Cortex of kidney (tissue), 1 donor: ENCODE measurements at places on chromosomes 5 and 9.

DNA sequence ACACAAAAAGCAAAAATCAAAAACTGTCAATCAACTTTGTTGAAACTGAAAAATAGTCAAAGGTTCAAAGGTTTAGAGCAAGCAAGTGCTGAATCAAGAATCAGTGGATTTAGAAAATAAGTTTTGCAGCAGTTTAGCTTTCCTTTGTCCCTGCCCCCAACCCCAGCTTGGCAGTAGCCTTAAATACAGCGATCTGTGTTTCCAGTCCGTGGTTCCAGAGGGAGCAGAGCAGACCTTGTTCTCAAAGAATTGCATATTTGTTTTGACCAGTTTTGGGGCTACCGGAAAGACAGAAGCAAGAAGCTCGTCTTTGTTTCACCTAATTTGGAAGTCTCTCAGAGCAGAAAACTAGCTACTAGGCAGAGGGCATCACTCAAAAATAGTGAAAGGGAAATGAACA lies 57.2 kb upstream of the PRDM9 start:
- no peak for DNase-seq

DNA sequence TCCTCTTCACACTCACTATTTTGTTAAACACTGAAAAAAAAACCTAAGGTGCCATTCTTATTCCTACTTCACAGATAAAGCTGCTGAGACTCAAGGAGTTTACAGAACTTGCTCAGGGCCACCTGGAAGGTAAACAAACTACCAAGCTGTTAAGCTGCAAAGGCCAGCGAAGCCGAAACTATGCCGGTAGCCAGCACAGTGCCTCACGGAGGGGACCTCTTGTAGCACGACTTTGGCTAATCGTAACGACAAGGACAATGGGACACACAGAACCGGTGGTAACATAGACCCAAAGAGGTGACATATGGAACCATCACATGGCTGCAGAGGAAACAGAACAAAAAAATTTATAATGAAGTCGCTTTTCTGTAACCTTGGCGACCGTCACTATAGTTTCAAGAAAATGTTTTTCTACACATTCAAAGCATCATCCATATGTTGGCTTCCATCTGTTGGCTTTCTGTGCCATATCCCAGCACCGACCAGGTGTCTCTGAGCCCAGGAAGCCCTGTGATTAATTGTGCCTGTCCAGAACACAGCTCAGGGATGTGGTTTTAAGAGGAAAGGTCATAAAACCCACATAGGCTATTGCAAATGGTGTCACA lies 60.3 kb downstream of the S1PR3 start:
- DNase-seq, result no peak

DNA sequence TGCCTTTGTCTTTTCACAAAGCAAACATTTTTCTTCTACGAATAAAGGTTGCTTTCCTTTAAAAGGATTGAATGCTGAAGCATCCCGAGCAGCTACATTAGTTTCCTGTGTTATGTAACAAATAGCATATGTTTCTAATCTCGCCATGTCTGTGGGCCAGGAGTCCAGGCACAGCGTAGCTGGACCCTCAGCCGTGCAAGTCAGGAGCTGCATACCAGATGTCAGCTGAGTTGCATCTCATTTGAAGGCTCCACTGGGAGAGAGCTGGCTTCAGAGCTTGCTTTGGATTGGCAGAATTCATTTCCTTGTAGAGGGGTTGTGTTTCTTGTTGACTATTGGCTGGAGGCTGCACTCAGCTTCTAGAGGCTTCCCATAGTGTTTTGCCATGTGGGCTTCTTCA lies 16.0 kb upstream of the GOLPH3 start:
- no peak for DNase-seq

GRCh38 chr9:134206311-134207300 lies 42.2 kb upstream of the RNU6ATAC start:
- DNase-seq, result no peak

DNA sequence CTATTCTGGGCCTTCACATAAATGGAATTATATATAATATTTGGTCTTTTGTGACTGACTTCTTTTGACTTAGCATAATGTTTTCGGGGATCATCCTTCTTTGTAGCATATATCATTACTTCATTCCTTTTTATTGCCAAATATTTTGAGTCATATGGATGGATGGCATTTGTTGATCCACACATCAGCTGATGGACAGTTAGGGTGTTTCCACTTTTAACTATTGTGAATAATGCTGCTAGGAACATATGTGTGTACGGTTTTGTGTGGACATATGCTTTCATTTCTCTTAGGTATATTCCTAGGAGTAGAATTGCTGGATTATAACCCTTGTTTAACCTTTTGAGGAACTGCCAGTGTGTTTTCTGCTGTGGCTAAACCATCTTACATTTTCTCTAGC lies 249.6 kb downstream of the FANCC start:
- DNase-seq, result no peak

DNA sequence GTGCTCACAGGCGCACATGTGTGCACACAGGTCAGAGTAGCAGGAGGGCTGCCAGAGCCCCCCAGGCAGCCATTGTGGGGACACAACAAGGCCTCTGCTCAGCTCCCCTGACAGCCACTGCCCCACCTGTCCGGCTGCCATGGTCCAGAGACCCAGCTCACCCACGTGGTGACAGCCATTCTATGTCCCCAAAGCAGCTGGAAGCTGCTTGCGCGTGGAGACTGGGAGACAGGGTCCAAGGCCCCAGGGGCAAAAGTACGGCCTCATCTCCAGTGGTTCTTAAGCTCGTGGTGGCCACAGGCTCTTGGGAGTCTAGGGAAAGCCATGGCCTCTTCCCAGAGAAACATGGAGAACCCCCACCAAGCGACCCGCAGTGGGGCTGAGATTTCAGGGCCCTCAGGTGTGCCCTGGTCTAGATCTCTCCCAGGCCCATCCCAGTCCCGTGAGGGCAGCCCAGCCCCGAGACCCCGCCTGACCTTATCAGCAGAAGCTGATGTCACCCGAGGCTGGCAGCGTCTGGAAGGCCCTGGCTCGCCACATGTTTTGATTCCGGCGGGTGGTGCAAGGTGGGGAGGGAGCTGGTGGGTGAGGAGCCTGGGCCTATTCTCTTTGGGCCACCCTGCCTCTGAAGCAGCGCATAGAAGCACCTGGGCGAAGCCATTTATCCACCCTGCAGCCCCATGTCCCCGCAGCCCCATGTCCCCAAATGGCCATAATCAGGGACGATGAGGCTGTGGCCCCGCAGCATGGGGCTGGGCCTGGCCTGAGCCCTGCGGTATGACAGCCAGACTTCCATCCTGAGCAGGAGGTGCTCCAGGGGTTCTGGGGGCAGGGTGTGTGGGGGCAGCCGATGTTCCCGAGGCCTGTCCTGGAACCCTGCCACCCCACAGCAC lies 31.7 kb downstream of the GLT6D1 start:
- DNase-seq, result no peak

DNA sequence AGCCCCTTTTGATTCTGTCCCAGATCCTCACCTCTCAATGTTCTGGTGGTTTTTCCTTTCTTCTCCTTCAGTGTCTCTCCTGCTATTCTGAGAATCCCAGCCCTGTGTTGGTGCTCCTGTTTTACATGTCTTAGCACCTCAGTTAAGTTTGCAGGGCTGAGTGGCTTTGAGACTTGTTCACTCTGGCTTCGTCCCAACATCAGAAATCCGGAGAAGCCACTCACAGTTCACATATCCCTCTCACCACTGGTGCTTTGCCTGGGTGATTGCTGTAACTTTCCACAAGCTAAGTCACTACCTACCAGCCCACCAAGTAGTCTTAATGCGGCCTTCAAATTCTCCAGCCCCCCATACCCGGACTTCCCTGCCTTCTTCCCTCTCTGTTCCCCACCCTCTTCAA lies 40.2 kb downstream of the CYFIP2 start:
- no peak for DNase-seq

DNA sequence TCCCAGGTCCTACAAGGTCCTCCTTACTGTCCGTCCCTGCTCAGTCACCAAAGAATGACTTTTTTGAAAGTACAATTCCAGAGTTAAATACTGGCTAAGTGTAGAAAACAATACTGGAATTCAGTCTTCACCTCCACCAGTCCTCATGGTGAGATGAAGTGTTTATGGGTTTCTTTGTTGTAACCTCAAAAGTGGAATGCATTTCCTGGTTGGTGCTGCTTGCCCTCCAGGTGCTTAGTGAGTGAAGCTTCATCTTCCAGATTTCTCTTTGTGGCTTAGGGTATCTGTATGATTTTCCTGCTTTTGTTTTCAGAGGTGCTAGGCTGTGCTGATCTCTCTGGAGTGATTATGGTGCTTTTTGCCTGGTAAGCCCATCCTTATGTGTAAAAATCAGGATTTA lies 49.4 kb upstream of the DHFR start:
- no peak for DNase-seq

- no peak for DNase-seq
These were observed 68.6 kb upstream of the PPP1R26 start for GRCh38 chr9:135410831-135411473.

DNA sequence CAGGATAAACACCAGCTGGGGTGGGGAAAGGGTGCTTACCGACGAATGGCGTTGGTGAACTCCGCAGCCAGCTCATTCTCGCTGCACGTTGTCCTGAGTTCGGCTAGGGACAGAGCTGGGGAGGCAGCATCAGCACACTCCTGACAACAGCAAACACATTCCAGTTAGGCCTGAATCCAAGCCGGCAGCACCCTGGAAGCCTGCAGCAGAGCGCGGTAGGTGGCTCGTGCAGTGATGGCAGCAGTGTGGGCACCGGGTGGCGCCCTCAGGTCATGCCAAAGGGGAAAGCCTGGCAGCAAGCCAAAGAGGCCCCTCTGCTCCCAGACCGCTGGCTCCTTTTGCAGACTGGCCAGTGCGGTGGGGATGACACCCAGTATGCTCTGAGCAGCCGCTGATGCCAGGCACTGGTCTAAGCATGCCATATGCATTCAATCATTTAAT lies 66.9 kb downstream of the DCP2 start:
- DNase-seq, result no peak

DNA sequence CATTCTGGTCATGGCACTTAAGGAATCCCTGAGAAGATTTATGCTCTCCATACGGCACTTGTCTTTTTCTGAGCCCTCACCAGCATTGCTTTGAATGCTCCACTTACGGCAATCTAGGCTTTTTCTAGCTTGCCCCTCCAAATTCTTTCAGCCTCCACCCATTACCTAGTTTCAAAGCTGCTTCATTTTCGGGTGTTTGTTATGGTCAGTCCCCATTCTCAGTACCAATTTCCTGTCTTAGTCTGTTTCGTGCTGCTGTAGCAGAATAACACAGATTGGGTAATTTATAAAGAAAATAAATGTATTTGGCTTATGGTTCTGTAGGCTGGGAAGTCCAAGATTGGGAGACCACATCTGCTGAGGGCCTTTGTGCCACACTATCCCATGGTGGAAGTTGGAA lies 42.0 kb downstream of the ARHGEF28 start:
- no peak for DNase-seq

DNA sequence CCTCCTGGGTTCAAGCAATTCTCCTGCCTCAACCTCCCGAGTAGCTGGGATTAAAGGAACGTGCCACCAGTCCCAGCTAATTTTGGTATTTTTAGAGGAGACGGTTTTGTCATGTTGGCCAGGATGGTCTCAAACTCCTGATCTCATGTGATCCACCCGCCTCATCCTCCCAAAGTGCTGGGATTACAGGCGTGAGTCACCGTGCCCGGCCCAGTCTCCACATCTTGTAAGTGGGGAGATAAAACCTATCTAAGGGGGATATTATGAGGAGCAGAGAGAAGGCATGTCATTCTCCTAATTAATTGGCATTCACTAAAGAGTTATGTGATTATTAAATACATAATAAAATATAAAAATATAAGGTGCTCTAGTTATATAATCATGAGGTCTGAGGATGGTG lies 94.1 kb upstream of the BOD1 start:
- DNase-seq, result no peak

DNA sequence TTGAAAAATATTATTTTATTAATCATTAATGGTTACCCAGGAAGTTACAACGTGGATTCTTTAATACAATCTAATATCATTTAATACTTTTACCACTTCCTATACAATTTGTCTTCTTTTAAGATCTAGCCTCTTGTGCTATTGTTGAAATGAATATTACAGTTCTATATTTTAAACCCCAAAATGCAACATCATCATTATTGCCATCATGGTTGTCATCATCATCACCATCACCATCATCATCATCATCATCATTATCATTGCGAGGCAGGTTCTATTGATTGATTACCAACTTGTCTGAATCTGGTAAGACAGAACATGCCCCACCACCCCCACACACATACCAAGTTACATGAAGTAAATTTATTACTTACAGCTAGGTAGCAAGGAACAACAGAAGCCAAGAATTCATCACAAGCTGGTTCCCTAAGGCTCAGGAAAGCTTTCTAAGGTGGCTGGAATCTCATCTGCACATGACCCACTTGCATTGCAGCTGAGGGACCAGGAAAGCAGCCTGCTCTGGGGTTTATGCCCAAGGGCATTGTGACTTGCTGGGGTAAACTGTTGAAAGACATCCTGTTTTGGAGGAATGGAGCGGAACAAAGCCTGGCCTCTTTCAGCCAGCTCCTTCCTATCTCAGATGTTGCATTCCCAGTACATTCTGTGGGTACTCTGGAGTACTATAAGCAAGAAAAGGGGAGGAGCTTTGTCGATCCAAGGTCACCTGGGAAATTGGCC lies 418.1 kb downstream of the PRR16 start:
- no peak for DNase-seq

DNA sequence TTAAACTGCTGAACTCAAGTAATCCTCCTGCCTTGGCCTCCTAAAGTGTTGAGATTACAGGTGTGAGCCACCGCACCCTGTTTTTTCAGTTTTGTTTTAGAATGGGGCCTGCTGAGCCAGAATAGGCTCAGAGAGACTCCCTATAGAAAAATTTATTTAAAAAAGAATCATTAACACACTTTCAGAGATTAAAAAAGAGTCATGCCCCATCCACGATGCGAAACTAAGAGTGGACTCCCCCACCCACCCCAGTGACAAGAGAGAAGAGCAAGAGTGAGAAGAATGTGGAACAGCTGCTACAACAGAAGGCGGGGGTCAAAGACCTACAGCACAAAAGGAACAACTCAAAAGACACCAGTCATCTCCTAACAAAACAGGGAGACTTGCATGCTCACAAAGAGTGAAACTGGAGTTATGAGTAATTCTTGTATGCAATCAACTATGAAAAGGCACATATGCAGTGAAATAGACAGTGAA lies 47.2 kb downstream of the GLDC start:
- DNase-seq, result no peak

DNA sequence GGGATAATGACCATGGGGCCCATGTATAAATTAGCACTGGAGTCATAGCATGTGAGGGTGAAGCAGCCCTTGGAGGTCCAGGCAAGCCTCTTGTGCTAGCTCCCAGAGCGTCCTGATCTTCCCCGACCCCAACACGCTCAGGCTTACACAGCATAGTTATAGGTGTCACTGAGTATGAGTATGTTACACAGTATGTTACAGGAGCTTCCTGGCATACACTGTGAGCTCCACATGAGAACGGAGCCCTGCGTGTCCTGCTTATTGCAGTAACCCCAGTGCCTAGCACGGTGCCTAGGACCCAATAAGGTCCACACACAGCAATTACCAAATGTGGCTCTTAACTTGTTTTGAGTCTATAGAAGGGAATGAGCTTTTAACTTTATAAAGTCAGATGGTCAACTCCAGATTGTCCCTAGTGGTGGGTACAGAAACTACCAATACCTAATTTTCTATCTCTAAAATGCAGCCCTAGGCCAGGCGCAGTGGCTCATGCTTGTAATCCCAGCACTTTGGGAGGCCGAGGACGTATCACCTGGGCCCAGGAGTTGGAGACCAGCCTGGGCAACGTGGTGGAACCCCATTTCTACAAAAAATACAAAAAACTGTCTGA lies 64.1 kb downstream of the PLAC8L1 start:
- no peak for DNase-seq

GRCh38 chr9:8680157-8680556 lies 880.6 kb upstream of the DMAC1 start:
- DNase-seq, result no peak
